ENCODE measurements at places on chromosomes 4 and X.

GRCh38 chrX:134172588-134173259, 64.3 kb upstream of the CCDC160 start:
- no peak for DNase-seq

- DNase-seq, result no peak
Observed at GRCh38 chr4:138982754-138983153, 32.8 kb upstream of the NOCT start.

- no peak for DNase-seq
Observed at GRCh38 chr4:66000510-66001117, 330.3 kb upstream of the EPHA5 start.

DNA sequence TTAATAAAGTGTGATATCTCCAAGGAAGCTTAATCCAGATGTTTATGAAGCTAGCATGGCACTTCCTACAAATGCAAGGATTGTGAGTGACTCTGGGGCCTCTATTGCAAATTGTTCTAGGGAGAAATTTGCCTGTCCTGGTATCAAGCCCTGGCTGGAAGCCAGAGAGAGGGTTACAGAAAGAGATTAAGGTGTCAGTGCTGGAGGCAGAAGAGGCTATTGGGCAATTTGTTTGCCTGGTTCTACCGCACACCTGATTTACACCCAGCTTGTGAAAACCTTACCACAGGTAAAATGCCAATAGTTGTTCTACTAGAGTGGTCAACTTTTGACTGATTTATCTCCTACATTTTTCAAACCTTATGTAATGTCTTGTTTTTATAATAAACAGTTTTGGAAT, 186.7 kb upstream of the FAT1 start:
- no peak for DNase-seq

DNA sequence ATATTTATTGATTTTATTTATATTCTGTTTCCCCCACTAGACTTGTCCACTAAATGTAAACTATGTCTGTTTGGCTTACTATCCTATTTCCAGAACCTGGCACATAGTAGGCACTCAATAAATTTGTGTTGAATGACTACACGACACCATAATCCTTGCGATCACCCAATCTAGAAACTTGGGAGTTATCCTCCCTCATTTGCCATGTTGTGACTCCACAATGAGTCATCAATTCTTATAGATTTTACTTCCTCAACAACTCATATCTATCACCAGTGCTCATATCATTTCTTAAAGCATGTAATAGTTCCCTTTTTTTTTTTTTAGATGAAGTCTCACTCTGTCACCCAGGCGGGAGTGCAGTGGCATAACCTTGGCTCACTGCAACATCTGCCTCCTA, 39.9 kb upstream of the VAMP7 start:
- DNase-seq, result peak; percentile 62

- no peak for DNase-seq
Observed at GRCh38 chrX:2185341-2186082, 315.3 kb downstream of the DHRSX start.

GRCh38 chrX:153827903-153828302, 2.4 kb downstream of the PDZD4 start:
- no peak for DNase-seq

DNA sequence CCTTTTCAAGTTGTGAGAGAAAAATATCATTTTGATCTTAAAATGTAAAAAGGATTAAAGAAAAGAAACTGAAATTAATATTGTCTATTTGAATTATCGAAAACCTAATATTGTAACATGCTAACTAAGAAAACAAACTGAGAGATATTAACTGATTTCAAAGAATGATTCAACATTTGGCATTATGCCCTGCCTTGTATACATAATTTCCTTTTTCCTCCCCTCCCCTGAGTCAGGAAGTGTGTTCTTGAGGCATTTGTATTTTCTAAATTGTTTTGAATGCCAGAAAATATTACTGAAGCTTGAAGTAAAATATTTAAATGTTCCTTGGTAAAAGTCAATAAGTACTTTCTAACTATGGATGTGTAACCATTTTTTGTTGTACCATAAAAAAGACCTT, 49.4 kb downstream of the RPS6KA3 start:
- DNase-seq, result no peak

GRCh38 chr4:137510557-137511265, 21.6 kb downstream of the PCDH18 start:
- DNase-seq, result no peak

- DNase-seq, result no peak
Observed at GRCh38 chrX:16310326-16310725, 143.0 kb downstream of the MAGEB17 start.

DNA sequence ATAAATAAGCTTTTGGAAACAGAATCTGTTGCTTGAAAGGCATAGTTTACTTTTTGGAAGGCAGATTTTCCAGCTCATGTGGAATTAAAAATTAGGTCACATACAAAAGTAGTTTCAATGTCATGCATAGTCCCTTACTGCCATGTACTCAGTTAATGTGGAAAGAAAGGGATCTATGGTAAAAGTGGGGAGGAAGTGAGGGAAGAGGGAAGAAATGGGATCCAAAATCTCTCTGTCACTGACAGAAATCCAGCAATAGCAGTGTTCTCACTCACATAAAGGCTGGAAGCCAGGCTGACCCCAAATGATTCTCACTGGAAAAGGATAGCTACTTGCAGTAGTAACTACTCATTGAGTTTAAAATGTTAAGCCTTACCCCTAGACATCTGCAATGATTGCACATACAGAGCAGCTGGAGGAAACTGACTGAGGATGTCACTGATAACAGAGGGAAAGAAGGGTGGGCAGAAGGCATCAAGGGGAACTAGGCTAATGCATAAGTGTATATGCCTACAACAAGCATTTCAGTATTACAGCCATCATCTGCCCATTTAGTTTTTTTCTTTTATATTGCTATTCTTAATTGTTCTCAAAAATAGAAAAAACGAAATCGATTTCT, 445.6 kb downstream of the FAT4 start:
- no peak for DNase-seq

- DNase-seq, result no peak
Observed at GRCh38 chr4:169201222-169202144, 69.3 kb downstream of the SH3RF1 start.

- no peak for DNase-seq
Observed at GRCh38 chr4:56650262-56651055, 30.6 kb downstream of the HOPX start.

GRCh38 chrX:28709421-28709820, 122.2 kb downstream of the IL1RAPL1 start:
- DNase-seq, result no peak

DNA sequence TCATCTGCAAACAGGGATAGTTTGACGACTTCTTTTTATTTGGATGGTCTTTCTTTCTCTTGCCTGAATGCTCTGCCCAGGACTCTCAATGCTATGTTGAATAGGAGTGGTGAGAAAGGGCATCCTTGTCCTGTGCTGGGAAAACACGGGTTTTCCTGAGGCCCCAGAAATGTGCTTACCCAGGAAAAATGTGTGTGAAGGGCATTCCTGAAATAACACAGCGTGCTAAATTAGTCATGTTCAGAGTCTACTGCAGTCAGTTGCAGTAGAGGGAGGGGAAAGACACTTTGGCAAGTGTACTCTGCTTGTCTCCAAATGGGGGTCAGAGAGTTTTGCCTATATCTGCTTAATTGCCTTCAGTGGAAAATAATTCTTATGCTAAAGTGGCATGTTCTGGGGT, 153.9 kb downstream of the CCNG2 start:
- DNase-seq, result no peak

- peak; percentile 82 for DNase-seq
Observed at GRCh38 chr4:40427128-40427527, 92.0 kb downstream of the CHRNA9 start.

DNA sequence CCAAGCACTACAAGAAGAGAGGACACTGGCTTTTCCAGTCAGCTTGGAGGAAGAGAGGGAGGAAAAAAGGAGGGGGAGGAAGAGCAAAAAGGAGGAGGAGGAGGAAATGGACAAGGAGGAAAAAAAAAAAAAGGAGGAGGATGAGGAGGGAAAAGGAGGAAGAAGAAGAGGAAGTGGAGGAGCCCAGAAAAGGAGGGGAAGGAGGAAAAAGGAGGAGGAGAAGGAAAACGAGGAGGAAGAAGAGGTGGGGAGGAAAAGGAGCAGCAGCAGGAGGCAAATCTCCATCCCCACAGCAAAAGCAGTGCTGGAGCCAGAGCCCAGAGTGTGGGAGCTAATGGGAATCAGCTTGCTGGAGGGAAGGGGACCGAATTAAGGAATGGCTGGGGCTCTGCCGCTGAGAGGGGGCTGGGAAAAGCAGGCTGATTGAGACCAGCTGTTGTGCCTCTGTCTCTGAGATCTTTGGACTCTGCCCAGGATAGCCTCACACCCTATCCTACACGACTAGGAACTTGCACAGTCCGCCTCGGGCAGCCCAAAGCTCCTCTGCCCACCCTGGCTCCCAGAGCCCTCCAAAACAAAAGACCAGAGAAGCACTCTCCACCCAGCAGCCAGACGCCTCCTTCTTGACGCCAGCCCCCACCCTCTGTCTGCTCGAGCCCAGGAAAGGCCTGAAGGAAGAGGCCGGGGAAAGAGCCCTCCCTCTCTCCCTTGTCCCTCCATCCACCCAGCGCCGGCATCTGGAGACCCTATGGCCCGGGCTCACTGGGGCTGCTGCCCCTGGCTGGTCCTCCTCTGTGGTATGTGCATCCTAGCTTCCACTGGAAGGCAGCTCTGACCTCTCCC, at the start of gene XPNPEP2:
XPNPEP2 (plus strand) TSS at position 514 of the 843 bp plus-strand sequence; CDS start at position 749, 235 bp downstream.
- no peak for DNase-seq

DNA sequence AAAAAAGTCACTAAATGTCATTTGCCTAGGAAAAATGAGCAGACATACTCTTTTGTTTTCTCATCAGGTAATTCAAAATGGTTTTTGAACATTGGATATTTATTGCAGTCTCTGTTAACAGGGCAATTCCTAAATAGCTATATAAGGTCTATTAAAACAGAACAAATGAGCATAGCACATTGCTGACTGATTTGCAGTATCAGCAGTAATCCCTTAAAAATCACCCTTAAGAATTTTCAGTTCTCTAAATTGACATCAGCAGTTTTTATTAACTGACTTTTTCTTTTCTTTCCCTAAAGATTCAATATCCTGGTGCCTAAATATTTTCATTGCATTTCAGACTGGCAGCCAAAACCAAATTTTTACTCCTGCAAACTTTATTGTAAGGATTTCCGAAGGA, 270.2 kb downstream of the FSTL5 start:
- no peak for DNase-seq

Measured in inflammatory macrophage (primary cell).